ENCODE measurements at places on chromosomes 2 and 18.

DNA sequence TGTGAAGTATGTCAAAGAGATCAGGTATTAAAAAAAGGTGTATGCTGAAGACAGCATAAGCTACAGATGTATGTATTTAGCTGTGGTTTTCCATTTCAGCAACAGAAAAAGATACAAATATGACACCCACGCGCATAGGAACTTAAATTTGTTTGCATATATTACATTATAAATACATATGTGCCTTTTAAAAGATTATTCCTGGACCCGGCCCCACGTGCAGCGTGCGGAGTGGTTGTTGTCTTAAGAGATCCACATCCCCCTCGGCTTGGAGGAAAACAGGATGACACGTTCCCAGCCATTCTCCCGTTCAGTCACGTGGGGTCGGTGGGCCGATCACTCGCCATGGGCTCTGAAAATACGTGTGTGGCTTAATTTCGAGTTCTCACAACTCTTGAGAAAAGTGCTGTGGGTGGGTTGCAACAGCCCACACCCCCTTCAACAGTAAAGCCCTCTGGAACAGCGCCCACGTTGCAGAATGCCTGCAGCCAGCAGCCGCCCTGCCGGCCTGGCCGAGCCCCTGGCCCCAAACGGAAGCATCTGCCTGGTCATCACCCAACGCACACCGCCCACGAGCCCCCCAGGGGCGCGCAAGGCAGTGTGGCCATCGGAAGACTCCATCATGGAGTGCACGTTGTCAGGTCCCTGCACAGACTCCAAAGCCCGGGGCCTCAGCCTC is 18.6 kb upstream of the KCNG2 start:
- no peak for DNase-seq

DNA sequence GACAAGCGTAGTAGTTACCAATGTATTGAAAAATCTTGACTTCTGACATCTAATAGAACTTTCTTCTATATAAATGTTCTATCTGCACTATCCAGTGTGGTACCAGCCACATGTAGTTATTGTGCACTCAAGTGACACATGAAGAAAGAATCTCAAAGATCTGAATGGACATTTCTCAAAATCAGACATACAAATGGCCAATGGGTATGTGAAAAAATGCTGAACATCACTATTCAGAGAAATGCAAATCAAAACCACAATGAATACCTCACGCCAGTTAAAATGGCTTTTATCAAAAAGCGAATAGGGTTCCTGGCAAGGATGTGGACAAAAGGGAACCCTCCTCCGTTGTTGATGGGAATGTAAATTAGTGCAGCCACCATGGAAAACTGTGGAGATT is 37.5 kb upstream of the SMCHD1 start:
- DNase-seq = no peak

DNA sequence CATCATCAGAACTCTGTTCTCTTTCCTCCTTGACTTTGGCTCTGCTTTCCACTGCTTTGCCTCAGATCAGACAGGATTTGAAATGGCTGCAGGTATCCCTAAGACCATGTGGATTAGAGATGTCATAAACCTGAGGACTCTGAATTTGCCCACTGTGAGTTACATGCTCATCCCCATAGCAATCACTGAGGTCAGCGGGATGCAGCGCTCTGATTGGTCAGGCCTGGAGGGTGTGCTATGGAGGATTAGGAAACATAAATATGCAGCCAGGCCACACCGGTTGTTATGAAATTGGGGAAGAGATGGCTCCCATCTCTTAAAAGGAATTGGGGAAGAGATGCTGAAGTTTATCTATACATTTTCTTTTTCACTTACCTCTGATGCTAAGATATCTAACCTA is 73.7 kb upstream of the DNAJC10 start:
- no peak for DNase-seq

DNA sequence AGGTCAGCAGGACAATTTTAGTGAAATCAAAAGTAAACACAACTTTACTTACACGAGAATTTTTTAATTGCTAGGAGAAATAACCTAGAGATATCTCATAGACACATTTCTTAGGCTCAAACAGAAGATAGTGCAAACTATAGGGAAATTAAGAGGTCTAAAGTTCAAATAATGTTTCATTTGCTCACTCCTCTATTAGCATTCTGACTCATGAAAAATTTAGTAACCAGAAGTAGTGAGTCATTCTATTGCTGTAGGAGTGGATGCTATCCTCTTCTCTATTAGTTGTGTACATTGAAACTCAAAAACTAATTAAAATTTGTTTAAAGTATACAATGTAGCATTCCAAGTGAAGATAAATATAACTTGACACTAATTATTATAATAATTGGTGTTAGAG is 908.3 kb upstream of the TMEFF2 start:
- no peak for DNase-seq

- DNase-seq = no peak
Observed at GRCh38 chr2:109058191-109058632, 69.2 kb upstream of the EDAR start.

GRCh38 chr2:172513935-172514586 is 41.8 kb upstream of the PDK1 start:
- no peak for DNase-seq

GRCh38 chr2:159902722-159903121 is 104.7 kb upstream of the CD302 start:
- DNase-seq = no peak

- DNase-seq = no peak
Observed at GRCh38 chr2:43152186-43152585, 74.2 kb downstream of the ZFP36L2 start.

DNA sequence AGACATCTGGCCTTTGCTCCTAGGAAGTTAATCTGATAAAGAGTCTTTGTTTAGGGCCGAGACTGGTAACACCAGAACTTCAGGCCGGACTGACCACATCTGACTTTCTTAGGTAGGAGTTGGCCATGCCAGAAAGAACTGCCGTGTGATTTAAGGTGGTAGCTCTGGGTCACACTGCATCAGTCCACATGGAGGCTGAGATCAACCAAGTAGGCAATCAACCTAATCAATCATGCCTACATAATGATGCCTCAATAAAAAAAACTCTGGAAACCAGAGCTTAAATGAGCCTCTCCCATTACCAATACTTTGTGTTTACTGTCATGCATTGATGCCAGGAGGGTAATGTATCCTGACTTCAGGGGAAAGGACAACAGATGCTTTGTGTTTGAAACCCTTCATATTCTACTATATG is 44.1 kb upstream of the ORC2 start:
- no peak for DNase-seq

DNA sequence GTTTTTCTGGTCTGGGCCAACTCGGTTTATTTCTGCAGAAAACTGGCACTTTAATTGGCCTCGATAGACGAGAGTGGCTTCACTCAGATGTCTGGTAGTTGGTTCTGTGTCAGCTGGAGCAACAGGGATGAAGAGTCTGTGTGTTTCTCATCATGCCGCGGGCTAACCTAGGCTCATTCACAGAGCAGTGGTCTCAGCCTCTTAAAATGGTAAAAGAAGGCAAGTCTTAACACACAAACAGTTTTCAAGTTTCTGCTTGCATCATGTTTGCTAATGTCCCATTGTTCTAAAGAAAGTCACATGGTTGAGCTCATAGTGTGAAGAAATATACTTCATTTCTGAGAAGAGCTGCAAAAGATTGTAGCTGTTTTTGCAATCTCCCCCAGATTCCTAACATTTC is 37.5 kb upstream of the ANXA4 start:
- DNase-seq = no peak

DNA sequence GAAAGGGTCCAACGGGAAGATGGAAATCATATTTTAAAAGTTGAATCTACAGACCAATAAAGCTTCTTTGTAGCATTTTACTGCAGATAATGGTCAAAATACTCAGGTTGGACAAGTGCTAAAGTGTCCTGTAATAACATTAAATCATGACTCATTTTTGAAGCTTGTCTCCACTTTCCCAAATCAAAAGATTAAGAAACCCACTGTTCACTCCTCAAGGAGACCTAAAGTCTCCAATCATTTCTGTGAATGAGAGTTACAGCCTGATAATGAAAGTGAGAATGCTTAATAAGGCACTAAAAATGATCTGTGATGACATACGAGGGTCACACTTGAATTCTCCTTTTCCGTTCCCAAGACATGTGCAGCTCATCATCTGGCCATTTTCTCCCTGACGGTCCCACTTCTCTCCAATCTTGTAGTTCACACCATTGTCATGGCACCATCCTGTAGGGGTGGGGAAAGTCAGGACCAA is 53.4 kb downstream of the ATIC start:
- no peak for DNase-seq

DNA sequence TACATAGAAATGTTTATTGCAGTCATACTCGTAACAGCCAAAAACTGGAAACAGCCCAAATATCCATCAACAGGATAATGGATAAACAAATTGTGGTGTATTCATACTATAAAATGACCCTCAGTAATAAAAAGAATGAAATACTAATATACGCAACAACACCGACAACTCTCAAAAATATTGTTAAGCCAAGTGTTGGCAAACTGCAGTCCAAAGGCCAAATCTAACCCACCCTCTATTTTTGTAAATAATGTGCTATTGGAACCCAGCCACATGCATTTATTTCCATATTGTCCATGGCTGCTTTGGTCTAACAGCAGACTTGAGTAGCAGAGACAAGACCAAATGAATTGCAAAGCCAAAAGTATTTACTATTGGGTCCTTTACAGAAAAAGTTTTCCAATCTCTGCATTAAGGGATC is 151.0 kb downstream of the MREG start:
- no peak for DNase-seq

DNA sequence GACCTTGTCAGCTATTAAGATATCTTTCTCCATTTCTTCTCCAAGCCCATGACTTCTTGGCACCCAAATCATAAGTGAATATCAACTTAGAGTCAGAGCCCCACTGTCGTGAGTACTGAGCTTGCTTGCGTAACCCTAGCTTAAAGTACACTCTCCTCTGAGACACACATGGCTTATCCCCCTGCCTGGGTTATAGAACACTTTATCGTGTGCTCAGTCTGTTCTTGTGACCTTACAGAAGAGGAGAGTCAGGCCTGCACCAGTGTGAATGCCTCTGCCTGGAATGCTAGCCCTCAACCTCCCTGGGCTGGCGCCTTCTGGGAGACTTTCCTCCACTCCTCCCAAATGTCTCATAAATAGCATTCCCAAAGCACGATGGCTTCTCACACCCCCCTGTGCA is 79.3 kb downstream of the CEP192 start:
- DNase-seq = no peak

DNA sequence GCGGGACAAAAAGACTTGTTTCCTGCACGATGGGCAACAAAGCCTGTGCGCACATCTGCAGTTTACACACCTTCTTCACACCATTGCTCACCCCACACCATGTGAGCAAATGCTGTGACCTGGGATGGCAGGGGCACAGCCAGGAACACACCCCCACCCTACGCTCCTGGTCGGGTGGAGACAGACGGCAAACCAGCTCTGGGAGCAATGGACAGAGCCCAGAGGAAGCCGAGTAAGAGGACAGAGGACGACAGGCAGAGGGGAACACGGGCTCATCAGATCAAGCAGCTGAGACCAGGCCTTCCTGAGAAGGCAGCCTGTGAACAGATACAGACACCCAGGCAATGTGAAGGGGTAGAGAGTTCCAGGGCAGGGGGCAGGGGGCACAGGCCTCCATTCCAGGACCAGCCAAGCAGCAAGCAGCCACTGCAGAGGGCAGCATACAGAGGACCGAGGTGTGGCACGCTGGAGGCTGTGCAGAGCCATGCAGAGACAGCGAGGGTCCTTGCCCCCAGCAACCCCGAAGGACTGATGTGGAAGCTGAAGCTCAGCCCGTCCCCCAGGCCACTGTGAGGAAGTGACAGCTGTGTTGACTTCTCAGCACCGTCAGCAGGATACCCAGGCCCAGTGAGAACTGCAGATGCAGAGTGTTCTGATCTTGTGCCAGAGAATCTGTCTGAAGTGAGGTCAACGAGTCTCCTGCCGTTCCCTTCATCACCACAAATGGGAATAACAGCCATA is 46.2 kb downstream of the PARD6G start:
- no peak for DNase-seq

GRCh38 chr2:171882089-171882769 is 11.8 kb downstream of the SLC25A12 start:
- no peak for DNase-seq

GRCh38 chr2:142983174-142983573 is 105.7 kb downstream of the KYNU start:
- no peak for DNase-seq

- no peak for DNase-seq
Observed at GRCh38 chr2:12776521-12776961, 59.8 kb downstream of the TRIB2 start.

DNA sequence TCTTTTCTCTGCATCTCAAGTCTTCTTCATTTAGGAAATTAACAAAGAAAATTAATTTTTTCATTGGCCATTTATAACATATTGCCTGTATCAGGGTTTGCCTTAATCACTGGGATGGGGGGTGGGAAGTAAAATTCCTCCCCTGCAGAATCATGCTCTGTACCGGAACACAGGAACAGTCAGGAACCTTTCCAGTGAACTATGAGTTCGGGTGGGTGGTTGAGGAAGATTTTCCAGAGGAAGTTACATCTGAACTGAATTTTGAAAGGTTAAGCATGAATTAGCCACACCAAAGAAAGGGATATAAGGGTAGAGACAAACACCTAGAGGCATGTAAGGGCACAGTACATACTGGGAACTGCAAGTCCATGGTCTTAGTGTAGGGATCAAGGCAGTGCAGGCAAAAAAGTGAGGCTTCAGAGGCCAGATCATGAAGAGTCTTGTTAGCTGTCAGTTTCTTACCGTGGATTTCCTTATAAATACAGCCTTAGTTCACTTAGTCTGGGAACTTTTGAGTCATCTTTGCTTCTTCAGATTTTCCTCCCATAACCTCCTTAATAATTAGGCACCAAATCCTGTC is 55.6 kb downstream of the FAM117B start:
- no peak for DNase-seq

GRCh38 chr2:119218478-119219064 is 5.1 kb upstream of the STEAP3 start:
- no peak for DNase-seq

- no peak for DNase-seq
Observed at GRCh38 chr2:8515864-8516533, 165.9 kb upstream of the ID2 start.

GRCh38 chr2:77873506-77873905 is 351.3 kb upstream of the LRRTM4 start:
- no peak for DNase-seq

DNA sequence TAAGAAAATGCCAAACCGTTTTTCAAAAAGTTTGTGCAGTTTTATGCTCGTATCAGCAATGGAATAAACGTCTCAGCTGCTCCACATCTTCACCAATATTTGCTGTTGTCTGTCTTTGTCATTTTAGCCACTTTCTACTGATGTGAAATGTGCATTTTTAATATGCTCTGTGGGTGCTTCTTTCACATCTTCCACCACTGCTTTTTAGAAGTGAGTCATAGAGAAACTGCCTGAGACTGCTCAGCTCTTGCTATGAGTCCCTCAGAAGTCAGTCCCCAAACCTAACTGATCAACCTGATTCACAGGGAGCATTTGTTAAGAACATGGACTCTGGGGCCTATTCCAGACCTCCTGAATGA is 41.0 kb upstream of the EPC2 start:
- no peak for DNase-seq
